Stimulated activated CD8-positive, alpha-beta memory T cell treated with anti-CD3 and anti-CD28 coated beads, Interleukin-7, amount 100 ng/mL, for 1 hour (primary cell): ENCODE measurements at places on chromosomes 3 and 15.

- DNase-seq: no peak
These were observed at the start of gene PARP15 for GRCh38 chr3:122577409-122578031. PARP15 (plus strand) TSS chr3:122577650; CDS start chr3:122577668, 18 bp downstream.

GRCh38 chr3:143363276-143363675 is 243.7 kb downstream of the CHST2 start:
- no peak for DNase-seq

- DNase-seq: no peak
These were observed 49.7 kb upstream of the POMGNT2 start for GRCh38 chr3:43155464-43156121.

GRCh38 chr15:100880139-100880896 is 687 bp downstream of the ALDH1A3 start:
- no peak for DNase-seq

DNA sequence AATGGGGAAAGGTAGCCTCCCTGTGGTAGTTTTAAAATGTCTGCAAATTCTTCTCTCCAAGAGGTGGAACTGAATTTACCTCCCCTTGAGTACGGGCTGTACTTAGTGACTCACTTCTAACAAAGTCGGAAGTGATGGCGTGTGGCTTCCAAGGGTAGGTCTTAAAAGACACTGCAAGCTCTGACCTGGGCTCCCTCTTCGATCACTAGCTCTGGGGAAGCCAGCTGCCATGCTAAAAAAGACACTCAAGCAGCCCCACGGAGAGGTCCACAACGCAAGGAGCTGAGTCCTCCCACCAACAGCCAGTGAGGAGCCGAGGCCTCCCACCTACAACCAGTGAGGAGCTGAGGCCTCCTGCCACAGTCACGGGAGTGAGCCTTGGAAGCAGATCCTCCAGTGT is 122.0 kb upstream of the HACD2 start:
- no peak for DNase-seq

- DNase-seq: no peak
These were observed 5.6 kb upstream of the NUP210 start for GRCh38 chr3:13425689-13426088.

DNA sequence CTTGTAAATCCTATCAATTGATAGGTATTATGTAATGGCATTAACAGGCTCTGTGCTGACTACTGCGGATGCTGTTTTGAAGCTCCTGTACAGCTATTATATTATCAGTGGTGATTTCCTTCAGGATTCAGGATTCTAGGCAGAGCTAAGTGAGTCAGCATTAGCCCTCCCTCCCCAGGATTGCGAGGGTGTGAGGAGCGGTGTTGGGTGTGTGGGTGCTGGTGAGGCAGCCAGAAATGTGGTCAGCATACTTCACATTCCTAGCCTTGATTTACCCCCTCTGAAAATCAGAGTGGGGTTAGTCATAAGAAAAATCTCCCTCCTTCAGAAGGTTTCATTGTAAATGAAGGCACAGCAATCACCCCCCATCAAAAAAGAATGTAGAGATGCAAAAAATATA is 72.5 kb downstream of the SNTN start:
- DNase-seq: no peak

DNA sequence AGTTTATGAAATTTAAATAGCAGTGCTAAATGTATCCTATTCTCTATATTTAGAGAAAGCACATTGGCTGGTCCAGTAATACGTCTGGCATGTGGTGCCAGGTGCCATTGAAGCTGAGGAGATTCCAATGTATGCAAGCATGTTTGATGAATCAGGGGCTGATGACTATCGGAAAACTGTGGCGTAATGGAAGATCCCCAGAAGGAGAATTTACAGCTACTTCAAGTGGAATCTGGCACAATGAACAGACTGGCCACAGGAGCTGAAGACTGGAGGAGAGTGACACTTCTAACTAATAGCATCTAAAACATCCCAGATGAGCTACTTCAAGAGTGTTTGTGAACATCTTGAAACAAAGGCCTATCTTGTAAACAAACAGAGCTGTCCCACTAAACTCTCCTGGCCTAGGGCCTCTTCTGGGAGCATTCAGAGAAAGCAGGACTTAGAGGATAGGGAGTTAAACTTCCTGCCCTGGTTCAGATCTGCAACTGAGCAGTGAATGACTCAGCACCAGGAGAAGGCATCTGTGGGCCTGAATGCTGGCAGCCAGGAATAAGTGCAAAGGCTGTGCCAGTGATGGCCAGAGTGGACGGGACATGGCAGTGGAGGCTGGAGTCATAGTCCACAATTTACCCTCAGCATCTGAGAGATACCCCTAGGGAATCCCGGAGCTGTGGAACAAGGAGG is 15.2 kb upstream of the ACTC1 start:
- no peak for DNase-seq

DNA sequence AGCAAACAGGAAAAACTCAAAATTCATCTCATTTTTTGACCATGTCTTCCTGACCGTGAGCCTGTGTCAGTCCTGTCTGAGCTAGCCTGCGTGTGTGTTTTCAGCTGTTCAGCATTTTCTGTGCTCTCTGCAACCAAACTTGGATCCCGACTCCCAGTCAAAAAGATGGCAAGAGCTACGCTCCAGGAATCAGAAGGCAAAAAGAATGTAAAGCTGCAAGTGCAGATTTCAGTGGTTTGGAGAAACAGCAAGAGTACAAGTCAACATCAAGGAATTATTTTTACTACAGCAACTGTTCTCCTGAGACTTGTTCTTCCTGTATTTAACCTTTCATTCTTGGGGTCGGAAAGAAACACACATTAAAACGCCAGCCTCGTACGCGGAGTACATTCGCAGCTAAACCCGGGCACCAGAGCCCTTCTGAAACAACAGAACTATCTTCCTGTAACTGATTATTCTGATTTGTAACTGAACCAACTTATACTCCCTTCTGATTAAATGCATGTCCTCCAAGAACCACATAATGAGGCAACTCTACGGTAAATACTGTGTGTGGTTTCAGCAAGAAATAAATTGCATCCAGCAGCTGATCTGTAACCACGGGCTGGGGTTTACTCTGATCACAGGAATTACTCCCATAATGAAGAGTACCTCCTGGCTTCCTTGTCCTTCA is 107.4 kb downstream of the LRIG1 start:
- DNase-seq: no peak

DNA sequence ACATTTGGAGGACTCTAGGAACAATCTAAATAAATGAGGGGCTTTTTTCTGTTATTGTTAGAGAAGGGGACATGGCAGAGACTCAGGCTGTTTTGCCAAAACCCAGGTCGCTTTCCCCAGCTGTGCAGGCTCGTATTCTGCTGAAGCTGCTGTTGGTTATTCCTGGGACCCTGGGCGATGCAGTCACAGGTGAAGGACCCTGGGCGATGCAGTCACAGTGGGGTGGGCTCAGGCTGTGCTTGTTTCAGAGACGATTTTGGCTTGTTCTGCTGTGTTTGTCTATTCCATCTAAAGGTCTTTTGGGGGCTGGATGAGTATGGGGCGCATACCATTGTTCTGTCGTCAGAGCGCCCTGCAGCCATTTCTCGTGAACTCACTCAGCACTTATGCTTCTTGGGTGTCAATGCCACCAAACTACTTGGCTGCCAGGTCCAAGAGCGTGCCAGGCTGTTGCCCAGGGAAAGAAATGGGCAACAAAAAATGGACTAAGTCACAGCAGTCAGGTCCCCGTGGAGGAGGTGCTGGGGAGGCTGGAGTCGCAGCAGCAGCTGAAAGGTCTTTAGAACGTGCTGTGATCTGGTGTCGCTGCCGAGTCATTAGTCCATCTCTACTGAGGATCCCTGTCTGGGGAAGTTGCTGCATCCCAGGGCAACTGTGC is 151.4 kb downstream of the CHDH start:
- no peak for DNase-seq

- DNase-seq: no peak
These were observed 4.3 kb downstream of the SNX33 start for GRCh38 chr15:75651810-75652543.

GRCh38 chr15:47552978-47553608 is 164.2 kb upstream of the SEMA6D start:
- DNase-seq: no peak

DNA sequence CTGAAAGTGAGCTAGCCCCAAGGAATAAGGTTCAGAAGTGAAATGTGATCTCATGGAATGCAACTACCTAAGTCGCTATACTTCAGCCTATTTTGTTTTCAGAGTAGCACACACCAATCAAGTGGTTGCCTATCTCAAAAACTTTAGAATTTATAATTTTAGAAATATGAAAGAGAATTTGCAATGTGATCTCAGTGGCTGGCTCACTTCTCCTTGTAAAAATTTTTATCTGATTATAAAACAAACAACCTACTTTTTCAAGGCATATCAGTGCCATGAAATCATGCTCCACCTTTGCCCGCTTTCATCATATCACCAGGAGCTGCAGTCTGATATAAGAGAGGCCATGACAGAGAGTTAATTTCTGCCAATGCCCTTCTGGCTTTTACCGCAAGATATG is 47.3 kb downstream of the CLDN11 start:
- DNase-seq: no peak

DNA sequence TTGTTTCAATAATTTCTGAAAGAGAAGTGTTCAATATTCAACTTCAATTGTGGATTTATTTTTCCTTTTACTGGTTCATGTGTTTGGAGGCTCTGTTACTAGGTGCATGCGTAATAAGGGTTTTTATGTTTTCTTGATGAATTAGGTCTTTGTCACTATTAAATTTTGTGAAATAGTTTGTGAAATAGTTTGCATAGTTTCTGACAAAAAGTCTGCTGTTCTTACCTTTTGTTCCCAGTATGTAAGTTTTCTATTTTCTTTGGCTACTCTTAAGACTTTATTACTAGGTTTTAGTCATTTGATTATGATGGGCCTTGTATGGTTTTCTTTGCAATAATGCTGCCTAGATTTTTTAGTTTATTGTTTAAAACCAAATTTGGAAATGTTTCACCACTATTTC is 38.0 kb downstream of the MEF2A start:
- DNase-seq: no peak

DNA sequence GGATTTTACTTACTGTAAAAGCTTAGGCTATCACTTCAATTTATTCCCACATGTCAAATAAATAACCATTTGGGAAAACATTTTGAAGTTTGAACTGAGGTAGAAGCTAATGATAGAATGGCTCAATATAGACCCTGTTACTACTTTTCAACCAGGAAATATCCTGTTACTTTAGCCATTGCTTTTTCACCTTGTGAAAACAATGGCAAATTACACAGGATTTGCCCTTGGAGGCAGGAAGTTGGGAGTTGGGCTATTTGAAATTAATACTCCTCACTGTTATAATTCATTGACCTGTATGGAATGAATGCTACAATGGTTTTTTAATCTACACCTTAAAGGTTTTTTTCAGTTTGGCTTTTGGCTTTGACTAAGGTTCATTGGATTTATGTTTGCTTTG is 98.1 kb upstream of the UBE2E2 start:
- no peak for DNase-seq

DNA sequence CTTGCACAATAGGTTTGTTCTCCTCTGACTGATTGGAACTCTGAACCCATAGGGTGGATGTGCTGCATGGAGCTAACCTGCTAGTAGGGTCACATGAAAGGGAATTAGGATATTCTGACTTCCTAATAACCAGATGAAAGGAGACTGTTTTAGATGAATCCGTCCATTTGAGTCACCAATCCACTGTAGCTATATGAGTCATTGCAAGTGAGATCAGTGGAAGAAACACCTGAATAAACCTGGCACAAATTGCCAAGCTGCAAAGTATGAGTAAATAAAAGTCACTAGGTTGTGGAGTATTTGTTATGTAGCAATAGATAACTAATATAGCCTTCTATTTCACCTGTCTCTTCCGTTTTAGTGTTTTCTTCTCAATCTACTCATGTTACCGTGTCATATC is 584.4 kb downstream of the PDCD6IP start:
- DNase-seq: no peak

DNA sequence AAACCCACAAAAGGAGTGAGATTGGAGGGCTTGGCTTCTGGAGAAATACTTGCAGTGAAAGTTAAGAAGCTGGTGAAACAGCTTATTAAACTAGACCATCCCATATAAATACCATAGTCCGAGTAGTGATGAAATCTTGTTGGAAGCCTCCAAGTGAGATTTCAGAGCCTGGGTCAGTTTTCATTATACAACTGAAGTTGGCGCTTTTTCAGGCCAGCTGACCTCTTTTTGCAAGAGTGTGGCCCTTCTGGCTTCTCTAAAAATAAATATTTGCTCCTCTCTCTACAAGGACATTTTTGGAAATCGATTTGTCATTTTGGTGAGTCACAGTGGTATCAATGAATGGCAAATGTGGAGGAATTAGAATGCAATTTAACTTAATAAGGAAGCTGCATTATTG is 51.2 kb upstream of the THRB start:
- no peak for DNase-seq

GRCh38 chr3:12948891-12949711 is 107.7 kb upstream of the RPL32 start:
- DNase-seq: no peak

DNA sequence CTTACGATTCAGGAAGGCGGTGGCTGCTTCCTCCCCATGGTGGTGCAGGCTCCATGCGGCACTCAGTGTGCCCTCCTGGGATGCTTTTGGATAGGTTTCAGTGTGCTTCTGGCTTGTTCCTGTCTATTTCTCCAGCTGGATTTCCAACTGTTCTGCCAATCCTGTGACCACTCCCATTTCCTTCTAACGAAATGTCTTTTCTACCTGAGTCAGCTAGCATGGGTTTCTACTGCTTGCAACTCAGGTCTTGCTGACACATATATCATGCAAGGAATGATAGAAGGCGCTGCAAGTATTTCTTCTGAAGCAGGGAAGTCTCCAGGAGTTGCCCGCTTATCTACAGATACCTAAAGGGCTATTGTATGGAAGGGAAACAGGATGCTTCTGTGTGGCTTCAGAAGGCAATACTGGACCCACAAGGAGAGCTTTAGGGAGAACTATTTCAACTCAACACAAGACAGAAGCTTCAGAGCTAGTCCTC is 244.4 kb downstream of the OPA1 start:
- no peak for DNase-seq

- DNase-seq: no peak
These were observed 17.6 kb downstream of the PAQR5 start for GRCh38 chr15:69316291-69316690.

DNA sequence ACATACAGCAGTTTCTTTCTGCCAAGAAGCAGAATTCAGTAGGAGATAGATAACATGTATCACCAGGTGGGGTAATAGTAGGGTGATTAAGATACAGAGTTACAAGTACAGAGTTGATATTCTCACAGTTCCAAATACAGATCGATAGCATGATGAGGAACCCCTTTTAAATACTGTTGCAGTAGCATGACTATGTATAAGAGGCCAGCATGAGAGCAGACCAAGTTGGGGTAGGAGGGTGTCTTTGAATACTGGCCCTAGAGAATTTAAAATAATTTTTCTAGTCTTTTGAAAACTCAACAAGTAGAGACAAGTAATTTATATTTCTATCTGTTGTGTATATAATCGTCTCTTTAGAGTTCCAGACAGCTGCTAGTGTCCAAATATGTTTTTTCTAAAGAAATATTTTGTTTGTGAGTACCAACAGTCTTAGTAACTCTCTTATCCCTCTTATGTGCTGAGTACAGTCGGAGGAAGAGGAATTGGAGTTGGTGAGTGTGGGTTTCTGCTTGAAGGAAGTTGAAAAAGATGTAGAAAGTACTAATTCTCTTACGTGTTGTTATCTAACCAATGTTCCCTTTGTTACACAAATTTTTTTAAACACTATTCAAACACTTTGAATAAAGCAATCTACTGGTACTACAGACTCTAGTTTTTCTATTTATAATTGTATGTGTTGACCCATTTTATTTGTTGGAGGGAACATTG is 30.2 kb downstream of the LYSMD4 start:
- DNase-seq: no peak

- no peak for DNase-seq
These were observed 86.4 kb downstream of the SYNPR start for GRCh38 chr3:63364495-63364894.
